ENCODE measurements at places on chromosomes 12 and 14.

GRCh38 chr12:111068290-111068689 is 147.9 kb upstream of the MYL2 start:
- no peak for ATAC-seq

- no peak for ATAC-seq
Observed at GRCh38 chr12:147242-147641, 66.7 kb downstream of the SLC6A12 start.

DNA sequence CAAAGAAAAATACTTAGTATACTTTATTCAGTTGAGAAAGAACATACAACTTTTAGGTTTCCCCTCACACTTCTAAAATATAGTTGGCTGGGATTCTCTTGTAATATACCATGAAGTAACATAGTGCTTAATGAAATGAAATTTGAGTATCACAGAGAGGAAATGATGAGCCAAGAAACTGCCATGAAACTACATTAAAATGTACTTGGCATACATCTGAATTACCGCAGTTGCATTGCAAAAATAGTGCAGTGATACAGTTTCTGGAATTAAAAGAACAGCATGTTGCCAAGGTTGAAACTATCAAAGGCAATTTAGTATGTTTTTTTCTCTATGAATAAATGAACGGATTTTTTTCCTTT is 389.2 kb downstream of the TMEM117 start:
- ATAC-seq = no peak

GRCh38 chr12:28708918-28709371 is 440.1 kb upstream of the FAR2 start:
- ATAC-seq = no peak

DNA sequence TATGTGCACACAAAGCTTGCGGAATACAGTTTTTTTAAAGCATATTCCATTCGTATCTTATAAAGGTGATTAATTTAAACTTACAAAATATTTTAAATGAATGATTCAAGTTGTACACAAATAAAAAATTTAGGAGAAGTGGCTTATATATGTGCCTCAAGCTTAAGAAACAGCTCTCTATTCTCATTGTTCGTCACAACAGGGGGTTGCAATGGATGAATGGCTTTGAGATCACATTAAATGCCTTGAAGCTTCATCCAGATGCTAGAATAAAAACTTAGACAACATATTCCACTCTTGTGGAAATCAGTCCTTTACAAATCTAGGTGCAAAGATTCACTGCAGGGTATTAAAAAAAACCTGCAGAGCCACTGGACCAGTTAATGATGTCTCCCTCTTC is 303.9 kb upstream of the LRFN5 start:
- ATAC-seq = no peak

DNA sequence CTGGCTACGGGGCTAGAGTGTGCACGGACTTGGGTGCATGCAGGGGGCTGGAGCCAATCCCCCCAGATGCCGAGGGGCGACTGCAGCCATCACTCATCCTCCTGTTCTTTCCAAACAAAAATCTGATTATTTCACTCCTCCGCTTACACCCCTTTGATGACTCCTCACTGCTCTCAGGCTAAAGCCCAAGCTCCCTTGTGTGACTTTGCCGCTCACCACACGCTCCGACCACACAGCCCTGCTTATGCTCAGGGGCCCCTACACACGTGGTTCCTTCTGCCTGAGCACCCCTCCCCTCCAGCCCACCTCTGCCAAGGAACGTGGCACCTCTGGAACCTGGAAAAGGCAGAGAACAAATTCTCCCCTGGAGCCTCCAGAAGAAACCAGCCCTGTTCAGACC is 13.7 kb downstream of the CHFR start:
- ATAC-seq = no peak

DNA sequence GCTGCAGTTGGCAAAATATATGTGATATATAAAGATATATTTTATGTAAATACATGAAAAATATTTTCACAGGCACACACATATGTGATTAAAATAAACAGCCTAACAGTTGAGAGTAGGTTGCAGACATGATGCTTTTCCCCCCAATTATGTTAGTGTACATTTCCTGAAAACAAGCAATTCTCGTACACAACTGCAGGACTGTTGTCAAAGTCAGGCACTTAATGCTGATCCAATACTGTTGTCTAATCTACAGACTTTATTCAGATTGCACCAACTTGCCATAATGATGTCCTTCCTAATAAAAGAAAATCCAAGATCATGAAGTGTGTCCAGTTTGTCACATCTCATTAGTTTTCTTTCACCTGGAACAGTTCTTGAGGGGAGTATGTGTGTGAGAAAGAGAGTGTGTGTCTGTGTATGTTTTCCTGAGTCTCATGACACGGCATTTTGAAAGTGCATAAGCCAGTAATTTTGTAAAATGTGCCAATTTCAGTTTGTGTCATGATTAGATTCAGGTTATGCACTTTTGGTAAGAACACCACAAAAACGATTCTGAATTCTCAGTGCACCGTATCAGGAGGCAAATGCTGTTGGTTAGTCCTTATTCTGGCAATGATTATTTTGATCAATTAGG is 16.5 kb upstream of the SEL1L start:
- peak; percentile 79 for ATAC-seq

GRCh38 chr14:76253111-76253510 is 101.4 kb downstream of the GPATCH2L start:
- no peak for ATAC-seq

GRCh38 chr14:68473069-68473468 is 319.8 kb downstream of the ZFP36L1 start:
- no peak for ATAC-seq

DNA sequence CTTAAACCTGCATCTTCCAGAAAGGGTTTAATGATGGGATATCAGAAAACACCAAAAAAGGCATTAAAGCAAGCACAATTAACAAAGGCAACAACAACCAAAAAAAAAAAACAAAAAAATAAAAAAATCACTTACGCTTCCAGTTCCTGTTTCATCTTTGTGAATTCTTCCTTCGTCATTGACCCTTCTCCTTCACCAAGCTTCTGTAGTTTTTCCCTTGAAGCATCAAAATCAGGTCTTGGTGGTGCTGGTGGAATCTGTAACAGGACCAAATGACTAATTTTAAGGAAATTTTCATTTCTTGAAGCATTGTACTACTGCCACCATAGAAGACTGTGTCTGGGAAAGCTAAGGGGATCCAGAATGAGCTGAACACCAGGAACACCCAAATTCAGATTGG is 24.5 kb downstream of the SNX6 start:
- no peak for ATAC-seq

DNA sequence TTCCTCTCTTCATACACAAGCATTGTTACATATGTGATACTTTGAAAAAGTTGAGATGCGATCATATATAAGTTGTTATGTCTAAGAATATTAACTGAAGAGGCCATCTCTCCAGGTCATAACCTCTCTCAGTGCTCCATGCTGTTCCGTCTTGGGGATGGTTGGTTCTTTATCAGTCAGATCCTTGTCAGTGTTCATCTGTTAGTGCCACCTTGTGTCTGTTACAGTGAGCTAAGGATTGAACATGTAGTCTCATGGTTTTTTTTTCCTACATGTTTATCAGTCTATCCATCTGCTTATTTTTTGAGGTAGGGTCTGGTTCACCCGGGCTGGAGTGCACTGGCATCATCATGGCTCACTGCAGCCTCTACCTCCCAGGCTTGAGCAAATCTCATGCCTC is 30.5 kb downstream of the EP400 start:
- no peak for ATAC-seq

DNA sequence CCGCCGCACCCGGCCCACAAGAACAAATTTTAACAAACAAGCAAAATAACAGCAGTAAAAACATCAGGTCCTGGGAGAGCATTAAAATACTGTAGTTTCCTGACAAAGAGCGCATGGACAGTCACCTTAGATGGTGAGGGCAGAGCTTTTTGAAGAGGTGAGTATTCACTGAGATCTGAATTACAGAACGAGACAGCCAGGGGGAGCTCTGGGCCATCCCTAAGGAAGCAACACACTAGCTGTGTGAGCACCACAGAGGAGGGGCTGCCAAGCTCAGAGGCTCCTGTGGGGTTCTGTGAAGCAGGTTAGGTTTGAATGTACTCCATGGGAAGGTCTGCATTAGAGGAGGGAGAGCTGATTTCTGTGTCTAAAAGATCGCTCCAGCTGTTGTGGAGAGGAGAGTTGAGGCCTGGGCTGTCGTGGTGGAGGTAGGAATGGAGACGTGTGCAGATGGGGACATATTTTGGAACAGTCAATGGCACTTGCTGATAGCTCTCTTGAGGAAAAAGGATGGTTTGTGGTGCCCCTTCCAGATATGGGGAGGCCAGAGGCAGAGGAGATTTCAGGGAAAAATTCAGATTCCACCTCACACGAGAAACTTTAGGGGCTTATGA is 72.9 kb downstream of the TRAFD1 start:
- peak; percentile 75 for ATAC-seq

DNA sequence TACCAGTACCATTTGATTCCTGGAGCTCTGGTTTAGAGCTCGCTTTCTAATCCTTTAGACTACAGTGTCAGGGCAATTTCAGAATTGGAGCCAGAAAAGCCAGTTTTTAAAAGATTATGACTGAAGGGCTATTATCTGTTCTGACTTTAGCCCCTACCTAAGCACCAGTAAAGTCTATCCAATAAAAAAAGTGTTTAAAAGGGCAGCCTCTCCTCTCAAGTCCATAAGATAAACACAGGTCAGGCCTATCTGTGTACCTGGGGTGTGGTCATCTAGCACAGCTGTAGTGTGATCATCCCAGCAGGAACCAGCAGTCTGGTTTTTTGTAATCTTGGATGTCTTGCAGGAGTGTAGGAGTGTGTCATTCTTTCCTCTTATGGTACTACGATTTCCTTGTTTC is 6.6 kb downstream of the APPL2 start:
- no peak for ATAC-seq

DNA sequence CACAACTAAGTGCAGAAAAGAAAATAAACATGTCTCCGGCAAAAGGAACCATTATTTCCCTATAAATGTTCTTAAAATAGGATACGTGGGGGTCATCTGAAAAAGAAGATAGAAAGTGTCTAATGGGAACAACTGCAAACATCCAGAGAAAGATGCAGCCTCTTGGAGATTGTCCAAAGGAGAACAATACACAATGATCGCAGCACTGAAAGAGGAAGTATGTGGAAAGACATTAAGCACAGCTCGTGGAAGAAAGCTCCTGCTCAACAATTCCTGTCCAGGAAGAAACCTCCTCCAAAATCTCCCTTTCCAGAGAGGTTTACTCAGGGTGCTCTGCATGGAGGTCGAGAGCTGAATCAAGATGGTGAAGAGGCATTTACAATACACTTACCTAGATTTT is 2.5 kb upstream of the LALBA start:
- ATAC-seq = no peak

GRCh38 chr12:56487448-56488040 is 417 bp downstream of the GLS2 start:
- ATAC-seq = peak; percentile 30

DNA sequence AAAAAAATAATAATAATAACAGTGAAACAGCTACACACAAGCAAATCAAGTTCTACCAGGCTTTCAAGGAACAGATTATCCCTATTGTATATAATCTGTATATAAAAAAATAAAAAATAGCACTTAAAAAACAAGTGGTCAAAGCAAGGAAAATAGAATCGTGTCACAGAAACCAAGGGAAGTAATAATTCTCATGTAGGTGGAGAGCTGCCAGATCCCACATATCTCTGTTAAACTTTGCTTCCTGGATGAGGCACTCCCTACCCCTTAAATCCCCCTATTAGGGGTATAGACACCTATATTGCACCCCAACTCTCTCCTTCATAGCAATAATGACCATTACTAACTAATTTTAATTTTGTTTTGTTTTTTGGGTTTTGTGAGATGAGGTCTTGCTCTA is 4.4 kb upstream of the CD27 start:
- ATAC-seq = no peak

GRCh38 chr14:100042286-100042685 is 22.9 kb upstream of the EVL start:
- ATAC-seq = no peak

GRCh38 chr12:47813511-47814196 is 6.0 kb downstream of the HDAC7 start:
- no peak for ATAC-seq

- no peak for ATAC-seq
Observed at GRCh38 chr12:106049105-106049504, 89.6 kb downstream of the NUAK1 start.

- no peak for ATAC-seq
Observed at GRCh38 chr14:71711619-71712018, 220.6 kb upstream of the RGS6 start.

DNA sequence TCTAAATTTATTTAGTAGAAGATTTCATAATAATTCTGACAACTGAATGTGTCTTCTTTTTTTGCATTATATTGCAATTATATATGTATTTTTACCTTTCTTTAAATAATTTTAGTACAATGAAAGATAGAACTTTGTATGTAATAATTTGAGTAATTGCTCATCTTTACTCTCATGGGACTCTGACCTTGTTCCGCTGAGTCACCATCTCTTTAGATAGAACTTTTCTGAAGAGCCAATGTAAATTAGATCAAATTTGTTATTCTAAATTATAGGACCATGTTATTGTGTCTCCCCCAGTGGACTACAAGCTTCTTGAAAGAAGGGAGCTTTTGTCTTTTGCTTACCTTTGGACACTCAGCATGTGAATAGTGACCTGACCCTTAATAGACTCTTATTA is 96.1 kb downstream of the TRHDE start:
- ATAC-seq = no peak

DNA sequence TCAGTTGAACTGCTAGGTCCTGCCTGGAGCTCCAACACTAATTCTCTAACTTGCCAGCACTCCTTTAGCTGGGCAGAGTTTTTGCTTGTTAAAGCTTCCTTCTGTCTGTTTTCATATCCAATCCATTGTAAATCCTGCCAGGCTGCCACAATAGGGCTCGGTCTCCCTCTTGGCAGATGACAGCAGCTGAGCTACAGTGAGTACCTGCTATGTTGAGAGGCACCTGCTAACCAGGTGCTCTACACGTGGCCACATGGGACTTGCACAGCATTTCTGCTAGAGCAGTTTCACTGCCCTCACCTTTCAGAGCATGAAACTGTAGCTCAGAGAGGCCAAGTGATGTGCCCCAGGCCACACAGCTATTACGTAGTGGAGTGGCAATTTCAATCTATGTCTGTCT is 106.6 kb upstream of the NOS1 start:
- ATAC-seq = no peak

- ATAC-seq = no peak
Observed at GRCh38 chr12:53346491-53346890, 10.3 kb upstream of the SP7 start.

DNA sequence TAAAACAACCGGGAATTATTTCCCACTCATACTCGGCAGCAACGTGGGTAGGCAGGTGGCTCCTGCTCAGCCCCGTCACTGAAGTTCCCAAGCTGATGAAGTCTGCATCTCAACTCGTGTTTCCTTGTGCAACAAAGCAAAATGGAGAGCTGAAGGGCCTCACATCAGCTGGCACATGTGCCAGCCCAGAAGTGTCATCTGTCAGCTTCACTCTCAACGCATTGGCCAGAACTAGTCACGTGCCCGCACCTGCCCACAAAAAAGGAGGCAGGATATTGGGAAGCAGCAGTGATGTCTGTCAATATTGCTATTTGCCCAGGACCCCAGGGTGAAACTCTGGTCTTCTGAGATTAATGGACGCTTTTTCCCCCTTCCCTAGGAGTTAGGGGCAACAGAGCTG is 344.0 kb downstream of the BCL11B start:
- no peak for ATAC-seq
